ENCODE measurements at places on chromosomes 3 and 15. TPM values are rescaled to one million over a fixed set of nuclear protein-coding genes. Genes with fewer than 3 reads are reported as not detected.
A peak's percentile ranks its signal among the peaks of the same experiment; 100 is the strongest.

The COPB2 gene
- 78.9 TPM for polyA plus RNA-seq

The IL16 gene
- polyA plus RNA-seq: 9.1 TPM

The DNAJC13 gene
- 34.1 TPM for polyA plus RNA-seq

The GADL1 gene
- polyA plus RNA-seq: 26.7 TPM

The GABRR3 gene
- not detected for polyA plus RNA-seq

The MAP1A gene
- 45.2 TPM for polyA plus RNA-seq

- peak; percentile 58 for DNase-seq
These were observed 217.9 kb upstream of the KCNMB2 start for GRCh38 chr3:178318340-178318739.

- no peak for DNase-seq
These were observed 19.2 kb downstream of the BLOC1S6 start for GRCh38 chr15:45606413-45606812.

DNA sequence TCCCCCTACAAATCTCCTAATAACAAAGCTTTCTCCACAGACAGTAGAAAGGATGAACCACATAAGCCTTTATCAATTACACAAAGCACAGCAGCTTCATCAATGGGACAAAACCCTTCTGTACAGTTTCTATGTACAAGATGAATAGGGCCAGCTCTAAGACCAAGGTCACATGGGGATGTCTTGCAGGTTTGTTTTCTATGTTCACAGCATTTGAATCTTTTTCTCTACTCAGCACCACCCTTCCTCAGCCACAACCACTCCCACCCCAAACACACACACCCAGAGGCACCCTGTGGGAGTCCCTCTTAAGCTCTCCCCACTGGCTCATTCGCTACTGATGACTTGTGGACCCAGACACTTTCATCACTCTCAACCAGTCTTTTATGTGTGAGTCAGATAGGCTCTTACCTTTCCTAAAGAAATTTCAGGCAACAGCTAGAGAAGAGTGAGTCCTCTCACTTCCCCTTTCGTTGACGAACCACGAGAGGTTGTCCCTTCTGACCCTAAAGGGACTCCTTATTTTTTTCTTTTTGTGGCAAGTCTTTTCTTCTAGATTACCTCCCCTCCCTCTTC is 57.9 kb downstream of the ARHGAP31 start:
- DNase-seq: no peak

GRCh38 chr15:41894791-41895463 is 1.1 kb upstream of the SPTBN5 start:
- DNase-seq: peak; percentile 40

- DNase-seq: peak; percentile 60
These were observed 8.9 kb downstream of the MUC4 start for GRCh38 chr3:195802795-195803194.

- no peak for DNase-seq
These were observed 14.1 kb downstream of the TTC21A start for GRCh38 chr3:39121621-39122020.

DNA sequence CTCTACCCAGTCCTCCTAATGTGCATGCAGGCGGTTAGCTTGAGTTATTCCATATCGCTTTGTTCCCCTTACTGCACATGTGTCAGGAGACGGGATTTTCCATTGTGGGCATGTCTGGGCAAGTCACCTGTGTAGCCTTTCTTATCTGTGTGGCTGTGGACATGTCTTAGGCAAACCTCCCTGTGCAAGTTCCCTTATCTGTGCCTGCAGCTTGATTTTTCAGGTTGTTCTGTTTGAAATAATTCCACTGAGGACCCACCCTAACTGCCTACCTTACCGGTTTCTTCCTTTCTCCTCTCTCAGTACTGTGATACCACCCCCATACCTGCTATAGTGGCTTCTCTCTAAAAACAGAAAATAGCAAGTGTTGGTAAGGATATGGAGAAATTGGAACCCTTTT is 113.6 kb downstream of the NEO1 start:
- DNase-seq: no peak

GRCh38 chr3:126512916-126513650 is 4.5 kb downstream of the UROC1 start:
- DNase-seq: no peak

DNA sequence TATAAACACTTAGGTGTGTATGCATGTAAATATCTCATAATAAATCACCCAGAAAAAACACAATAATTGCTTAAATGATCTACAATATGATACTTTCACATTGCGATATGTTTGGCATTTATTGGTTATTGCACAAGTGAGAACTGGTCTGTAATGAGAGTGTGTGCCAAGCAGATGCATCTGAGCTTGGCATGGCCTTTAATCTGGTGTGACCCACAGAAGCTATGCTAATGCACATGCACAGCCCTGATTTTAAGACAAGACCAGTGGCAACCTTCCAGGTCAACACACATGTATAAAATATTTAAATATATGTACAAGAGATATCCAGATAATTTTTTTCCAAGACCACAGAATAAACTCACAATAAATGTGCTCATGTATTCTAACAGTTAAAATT is 42.7 kb downstream of the C2CD4A start:
- DNase-seq: no peak

GRCh38 chr3:157088601-157089454 is 71.1 kb downstream of the CCNL1 start:
- DNase-seq: peak; percentile 97

DNA sequence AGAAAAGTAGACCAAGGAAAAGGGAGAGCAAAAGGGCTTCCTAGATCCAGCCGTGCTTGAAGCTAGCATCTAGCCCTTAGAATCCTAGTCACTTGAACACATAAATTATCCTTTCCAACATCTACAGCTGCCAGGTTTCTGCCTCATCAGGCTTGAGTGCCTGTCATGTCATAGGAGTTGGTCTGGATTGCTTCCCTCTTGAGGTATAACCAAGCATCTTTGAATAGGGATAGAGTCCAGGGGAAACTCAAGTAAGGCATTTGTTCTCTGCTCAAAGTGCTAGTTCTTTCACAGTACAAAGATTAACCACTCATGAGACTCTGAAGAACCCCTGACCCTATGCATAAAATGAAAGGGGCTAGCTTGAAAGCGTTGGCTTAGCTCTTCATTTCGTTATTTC is 72.3 kb downstream of the SLCO3A1 start:
- no peak for DNase-seq

GRCh38 chr3:101976473-101976872 is 127.2 kb downstream of the NFKBIZ start:
- DNase-seq: no peak

DNA sequence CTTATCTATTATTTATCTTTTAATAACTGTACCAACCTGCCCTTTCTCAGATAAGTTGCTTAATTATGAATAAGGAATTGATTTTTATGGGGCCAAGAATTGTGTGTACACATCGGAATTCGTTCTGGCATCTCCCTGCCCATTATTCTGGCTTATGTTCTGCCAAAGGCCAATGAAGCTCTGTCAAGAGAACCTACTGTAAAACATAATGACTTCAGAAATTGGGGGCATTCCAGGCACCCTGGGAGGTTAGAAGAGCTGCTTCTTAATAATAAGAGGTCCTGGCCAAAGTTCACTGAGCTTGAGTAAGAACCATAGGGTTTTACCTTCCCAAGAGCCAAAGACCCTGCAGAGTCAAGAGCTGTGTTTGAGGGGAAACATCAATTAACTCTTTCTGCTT is 261.7 kb downstream of the SLC9A9 start:
- no peak for DNase-seq

Measured in hindlimb muscle (tissue), 1 donor.